Thoracic aorta (tissue), 2 donors: ENCODE measurements at places on chromosomes 16 and 17. TPM values are rescaled to one million over a fixed set of nuclear protein-coding genes. Genes with fewer than 3 reads are reported as not detected.

Gene RUNDC3A
- total RNA-seq, result 0.81 TPM

Gene GNAO1
- total RNA-seq, result 4.5 TPM

Gene BANP
- total RNA-seq, result 18.6 TPM

Gene NPIPB4
- total RNA-seq, result 114 TPM

DNA sequence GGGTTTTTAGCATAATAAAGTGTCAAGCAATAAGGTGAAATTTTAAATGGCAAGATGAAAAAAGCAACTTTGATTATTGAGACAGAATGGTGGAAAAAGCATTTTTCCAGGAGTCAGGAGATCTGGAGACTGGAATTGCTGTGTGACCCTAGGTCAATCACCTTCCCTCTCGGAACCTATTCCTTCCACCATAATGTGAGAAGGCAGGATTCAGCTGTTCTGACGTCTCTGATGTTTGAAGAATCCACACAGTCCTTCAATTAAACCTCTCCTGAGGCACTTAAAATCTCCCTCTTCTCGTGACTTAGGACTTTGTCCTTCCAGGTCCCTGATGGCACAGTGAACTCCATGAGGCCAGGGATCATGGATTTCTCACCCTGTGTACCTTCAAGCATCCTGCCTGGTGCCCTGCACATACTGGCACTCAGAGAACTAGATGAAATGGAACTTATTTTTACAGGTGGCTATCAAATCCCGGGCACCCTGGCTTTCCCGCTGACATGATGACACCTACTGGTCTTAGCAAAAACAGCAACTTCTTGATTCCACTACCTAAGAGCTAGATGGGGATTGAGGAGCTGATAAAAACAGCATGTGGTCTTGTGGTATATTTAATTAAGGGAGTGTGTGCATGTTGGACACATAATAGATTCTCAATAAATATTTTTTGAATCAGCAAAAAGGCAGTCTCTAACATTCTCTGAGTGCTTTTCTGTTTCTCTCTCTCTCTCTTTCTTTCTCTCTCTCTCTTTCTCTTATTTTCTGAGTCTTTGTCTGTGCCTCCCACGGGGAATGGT, 2.3 kb upstream of the CCDC182 start:
- H3K27ac ChIP-seq, result no peak overlapping the region
- DNase-seq, result no peak
- no peaks in the 10 kb centered on the region for H3K4me1 ChIP-seq
- no peak overlapping the region for H3K4me3 ChIP-seq
- no peaks in the 10 kb centered on the region for H3K27me3 ChIP-seq

GRCh38 chr16:66511602-66512271, 38.2 kb downstream of the TK2 start:
- DNase-seq, result no peak
- H3K27ac ChIP-seq, result peak overlapping the region; percentile 94
- peak overlapping the region; percentile 24 for H3K4me3 ChIP-seq
- peaks cover 91% of the 10 kb centered on the region for H3K4me1 ChIP-seq
- H3K27me3 ChIP-seq, result no peaks in the 10 kb centered on the region

DNA sequence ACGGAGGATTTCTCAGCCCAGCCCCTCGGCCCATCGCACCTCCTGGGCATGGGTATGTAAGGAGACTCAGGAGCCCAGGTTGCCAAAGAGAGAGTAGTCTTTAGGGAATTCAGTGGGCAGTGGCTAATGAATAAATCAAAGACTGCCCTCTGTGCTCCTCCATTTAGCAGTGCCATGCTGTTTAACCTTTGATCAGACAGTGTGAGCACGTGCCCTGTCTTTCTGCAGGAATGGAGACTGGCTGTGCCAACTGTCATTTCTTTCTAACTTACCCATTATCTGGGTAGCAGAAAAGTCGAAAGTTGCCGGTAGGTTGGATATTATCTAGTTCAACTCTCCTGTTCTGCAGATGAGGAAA, 62.4 kb downstream of the CDRT4 start:
- H3K27me3 ChIP-seq, result no peaks in the 10 kb centered on the region
- peaks cover 10% of the 10 kb centered on the region for H3K4me1 ChIP-seq
- no peak overlapping the region for H3K4me3 ChIP-seq
- no peak overlapping the region for H3K27ac ChIP-seq
- no peaks in the 10 kb centered on the region for H3K36me3 ChIP-seq
- DNase-seq, result no peak

DNA sequence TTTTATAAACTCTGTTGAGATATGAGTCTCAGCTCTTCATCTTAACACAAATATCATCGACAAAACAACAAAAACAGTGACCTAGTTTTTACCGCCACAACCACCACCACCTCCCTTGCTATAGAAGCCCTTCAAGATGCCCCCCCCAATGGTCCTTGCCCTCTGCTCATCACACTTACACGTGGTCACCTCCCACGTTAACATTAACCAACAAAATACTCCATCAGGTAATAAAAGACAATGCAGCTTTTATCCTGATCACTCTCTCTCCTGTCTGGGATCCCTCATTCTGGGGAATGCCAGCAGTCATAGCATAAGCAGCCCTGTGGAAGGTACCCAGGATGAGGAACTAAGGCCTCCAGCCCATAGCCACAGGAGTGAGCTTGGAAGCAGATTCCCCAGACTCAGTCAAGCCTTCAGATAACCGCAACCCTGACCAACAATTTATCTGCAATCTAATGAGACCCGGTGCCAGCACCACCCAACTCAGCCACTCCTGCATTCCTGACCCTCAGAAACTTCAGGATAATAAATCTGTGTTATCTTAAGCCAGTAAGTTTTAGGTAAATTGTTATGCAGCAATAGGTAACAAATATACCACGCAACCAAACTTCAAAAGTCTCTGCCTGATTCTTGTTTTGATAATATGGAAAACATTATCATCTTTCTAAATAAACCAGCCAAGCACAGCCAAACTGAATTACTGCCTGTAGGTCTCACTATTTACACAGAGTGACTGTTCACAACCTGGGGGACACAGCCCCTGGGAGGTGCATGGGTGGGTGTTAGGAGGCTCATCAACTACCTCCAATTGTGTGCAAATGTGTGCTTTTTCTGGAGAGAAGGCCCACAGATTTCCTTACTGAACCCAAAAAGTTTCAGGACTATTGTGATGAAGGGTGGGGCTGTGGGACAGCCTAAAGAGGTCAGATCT, 6.1 kb downstream of the PECAM1 start:
- peak overlapping the region; percentile 64 for H3K27ac ChIP-seq
- DNase-seq, result no peak
- no peak overlapping the region for H3K4me3 ChIP-seq
- H3K4me1 ChIP-seq, result peaks cover 14% of the 10 kb centered on the region
- no peaks in the 10 kb centered on the region for H3K36me3 ChIP-seq
- H3K27me3 ChIP-seq, result no peaks in the 10 kb centered on the region

DNA sequence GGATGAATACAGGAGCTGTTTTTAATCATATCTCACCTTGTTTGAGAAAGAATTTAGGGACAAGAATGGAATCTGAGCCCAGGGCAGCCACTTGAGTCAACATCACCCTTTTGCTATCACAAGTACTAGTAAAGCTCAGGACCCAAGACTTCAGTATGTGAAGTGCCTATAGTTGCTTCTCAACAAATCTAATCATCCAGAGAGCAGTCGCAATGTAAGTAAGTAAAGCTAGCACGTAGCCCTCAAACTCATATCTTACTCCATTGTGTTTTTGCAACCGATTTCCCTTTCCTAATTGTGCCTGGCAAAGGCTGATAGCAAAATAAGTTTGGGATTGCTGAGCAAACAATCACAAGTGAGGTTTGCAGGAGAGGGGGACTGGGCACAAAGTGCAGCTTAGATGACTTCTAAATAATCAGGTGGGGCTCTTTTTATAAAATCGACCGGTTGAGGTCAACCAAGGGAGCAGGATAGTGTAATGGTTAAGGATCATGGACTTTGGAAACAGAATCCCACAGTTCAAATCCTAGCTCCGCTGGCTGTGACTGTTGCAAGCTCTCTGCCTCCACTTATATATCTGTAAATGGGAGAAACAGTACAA, 13.0 kb downstream of the TOB1 start:
- peak overlapping the region; percentile 56 for H3K27ac ChIP-seq
- H3K36me3 ChIP-seq, result no peaks in the 10 kb centered on the region
- H3K4me3 ChIP-seq, result no peak overlapping the region
- DNase-seq, result no peak
- no peaks in the 10 kb centered on the region for H3K4me1 ChIP-seq
- no peaks in the 10 kb centered on the region for H3K27me3 ChIP-seq

DNA sequence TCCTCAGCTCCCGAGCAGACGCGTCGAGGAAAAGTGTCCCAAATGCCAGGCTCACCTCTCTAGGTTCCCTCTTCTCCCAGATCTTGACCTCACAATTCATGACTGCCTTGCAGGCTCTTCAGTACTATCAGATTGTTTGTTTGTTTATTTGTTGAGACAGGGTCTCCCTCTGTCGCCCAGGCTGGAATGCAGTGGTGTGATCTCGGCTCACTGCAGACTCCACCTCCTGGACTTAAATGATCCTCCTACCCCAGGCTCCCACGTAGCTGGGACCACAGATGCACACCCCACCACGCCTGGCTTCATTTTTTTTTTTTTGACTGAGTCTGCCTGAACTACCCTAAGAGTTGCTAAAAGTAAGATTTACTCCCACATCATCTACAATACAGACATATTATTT, 15.9 kb downstream of the TMEM235 start:
- H3K27ac ChIP-seq, result no peak overlapping the region
- no peak for DNase-seq
- no peaks in the 10 kb centered on the region for H3K36me3 ChIP-seq
- H3K4me1 ChIP-seq, result peaks cover 6% of the 10 kb centered on the region
- H3K4me3 ChIP-seq, result no peak overlapping the region

- DNase-seq, result no peak
- no peak overlapping the region for H3K27ac ChIP-seq
- no peaks in the 10 kb centered on the region for H3K4me1 ChIP-seq
- H3K4me3 ChIP-seq, result no peak overlapping the region
- no peaks in the 10 kb centered on the region for H3K27me3 ChIP-seq
Observed at GRCh38 chr17:29505836-29506235, 61.0 kb downstream of the ABHD15 start.

DNA sequence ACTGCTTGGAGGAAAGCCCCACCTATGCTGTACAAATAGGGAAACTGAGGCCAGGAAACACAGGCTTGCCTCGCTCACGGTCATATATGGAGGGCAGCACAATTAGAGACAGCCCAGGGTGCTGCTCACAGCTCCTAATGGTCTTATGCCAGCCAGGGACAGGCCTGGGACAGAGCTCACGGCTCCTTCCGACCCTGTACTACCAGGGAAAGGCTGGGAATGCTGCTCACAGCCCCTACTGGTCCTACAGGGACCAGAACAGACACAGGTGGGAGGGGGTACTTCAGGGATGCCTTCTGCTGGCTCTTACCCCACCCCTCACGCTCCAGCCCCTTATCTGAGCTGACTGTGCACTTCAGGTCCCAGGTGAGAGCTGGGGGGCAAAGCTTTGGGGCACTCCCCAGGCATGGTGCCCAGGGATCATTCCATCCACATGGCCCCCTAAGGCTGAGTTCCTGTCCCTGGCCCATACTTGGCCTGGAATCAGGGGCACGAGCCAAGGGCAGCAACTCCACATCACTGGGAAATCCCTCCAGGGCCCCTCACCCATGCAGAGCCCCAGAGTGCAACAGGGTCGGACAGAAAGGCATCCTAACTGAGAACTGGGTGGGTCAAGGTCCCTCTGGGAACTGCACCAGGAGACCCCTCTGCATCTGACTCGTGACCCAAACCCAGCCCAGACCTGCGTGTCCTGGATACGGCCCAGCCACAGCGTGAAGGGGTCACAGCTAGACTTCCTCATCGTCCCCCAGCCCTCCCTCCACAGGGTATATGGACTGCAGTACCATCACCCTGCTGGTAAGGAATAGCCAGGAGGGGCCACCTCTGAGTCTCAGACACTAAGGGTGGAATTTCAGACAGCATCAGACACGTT, 5.9 kb downstream of the RHBDF1 start:
- H3K27ac ChIP-seq, result no peak overlapping the region
- peaks cover 34% of the 10 kb centered on the region for H3K36me3 ChIP-seq
- no peak for DNase-seq
- H3K4me3 ChIP-seq, result no peak overlapping the region

- no peak overlapping the region for H3K27ac ChIP-seq
- H3K27me3 ChIP-seq, result no peaks in the 10 kb centered on the region
- no peaks in the 10 kb centered on the region for H3K36me3 ChIP-seq
Observed at GRCh38 chr17:78940258-78940657, 15.1 kb upstream of the TIMP2 start.

DNA sequence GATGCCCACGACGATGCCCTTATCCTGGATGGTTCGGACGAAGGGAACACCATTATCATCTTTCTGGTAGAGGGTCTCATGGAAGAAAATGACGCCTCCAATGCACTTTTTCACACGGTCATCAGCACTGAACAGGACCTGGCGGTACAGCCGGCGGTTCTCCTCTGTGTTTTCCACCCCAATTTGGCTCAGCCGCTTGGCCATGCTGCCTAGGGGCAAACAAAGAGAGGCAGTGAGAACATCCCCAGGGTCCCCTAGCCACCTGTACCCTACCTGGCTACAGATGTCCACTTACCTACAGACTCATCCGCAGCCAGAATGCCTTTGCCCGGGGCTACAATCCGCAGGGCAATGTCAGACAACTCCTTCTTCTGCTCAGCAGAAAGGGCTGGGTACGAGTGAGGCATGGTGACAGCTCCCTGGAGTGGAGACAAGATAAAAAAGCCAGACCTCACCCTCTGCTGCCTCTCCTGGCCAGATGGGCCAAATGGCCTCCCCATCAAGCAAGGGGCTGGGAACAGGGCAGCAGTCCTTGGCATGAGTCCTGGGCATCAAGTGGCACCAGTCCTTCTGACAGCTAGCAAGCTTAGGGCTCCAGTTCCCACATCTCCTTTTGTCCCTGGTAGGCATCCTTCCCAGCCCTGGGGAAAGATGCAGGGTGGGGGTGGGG, 1.4 kb downstream of the ALDOC start:
- H3K4me1 ChIP-seq, result peaks cover 15% of the 10 kb centered on the region
- H3K4me3 ChIP-seq, result no peak overlapping the region
- no peaks in the 10 kb centered on the region for H3K36me3 ChIP-seq

DNA sequence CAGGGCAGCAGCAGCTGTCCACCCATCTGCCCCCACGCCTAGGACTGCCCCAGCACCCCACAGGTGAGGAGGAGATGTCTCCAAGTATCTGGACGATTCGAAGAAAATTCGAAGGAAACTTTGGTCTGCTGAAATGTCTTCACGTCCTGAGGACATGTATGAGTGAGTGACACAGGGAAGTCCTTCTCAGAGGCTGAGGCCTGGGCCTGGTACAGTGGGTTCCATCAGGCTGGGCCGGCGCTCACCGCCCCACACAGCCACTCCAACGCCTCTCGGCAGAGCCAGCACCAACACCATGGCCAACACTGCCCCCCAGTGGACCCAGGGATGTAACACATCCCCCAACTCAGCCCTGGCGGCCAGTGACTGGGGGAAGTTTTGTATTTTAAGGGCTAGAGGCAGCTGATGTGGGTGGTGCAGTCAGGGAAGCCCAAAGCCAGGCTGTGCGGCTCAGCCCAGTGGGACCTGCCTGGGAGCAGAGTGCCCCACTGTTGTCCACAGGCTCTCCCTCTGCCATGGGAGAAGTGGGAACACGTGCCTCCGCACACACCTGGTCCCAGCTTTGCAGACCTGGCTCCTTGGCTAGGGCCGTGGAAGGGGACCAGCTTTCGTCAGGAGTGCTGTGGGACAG, 55.8 kb upstream of the FASN start:
- no peak overlapping the region for H3K4me3 ChIP-seq
- DNase-seq, result peak; percentile 33
- no peaks in the 10 kb centered on the region for H3K4me1 ChIP-seq
